IMR-90 (cell line): ENCODE measurements at places on chromosomes 16 and 17. TPM values are rescaled to one million over a fixed set of nuclear protein-coding genes. Genes with fewer than 3 reads are reported as not detected.

The TPSB2 gene
- not detected in 2 replicates for total RNA-seq

The FNDC8 gene
- not detected in 2 replicates for total RNA-seq

The P2RX1 gene
- total RNA-seq, result not detected in 2 replicates

The CCL16 gene
- not detected in 2 replicates for total RNA-seq

- H3K36me3 ChIP-seq, result no peaks in the 10 kb centered on the region
- no peak overlapping the region for H3K27ac ChIP-seq
- H3K4me3 ChIP-seq, result no peak overlapping the region
- DNase-seq, result no peak
Measured at GRCh38 chr16:64047878-64048277, 1074.0 kb downstream of the CDH11 start.

DNA sequence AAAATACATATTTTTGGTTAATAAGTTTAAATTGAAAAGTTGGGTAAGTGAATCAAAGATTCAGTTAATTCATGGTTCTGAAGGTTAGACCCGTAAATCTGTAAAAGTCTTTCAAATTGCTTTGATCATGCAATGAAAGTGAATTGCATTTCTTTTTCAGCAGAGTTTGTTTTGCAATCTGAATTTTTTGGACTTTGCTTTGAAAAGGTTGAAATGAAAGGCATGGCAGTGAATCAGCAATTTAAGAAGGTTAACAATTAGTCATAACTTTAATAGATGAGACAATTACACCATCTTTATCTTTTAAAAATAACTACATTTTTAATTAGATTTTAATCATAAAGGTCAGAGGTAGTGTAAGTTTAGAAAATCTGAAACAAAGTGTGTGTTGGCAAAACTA is 310.9 kb upstream of the KCNJ16 start:
- H3K27me3 ChIP-seq, result no peaks in the 10 kb centered on the region
- H3K4me1 ChIP-seq, result peaks cover 19% of the 10 kb centered on the region
- DNase-seq, result peak; percentile 21

DNA sequence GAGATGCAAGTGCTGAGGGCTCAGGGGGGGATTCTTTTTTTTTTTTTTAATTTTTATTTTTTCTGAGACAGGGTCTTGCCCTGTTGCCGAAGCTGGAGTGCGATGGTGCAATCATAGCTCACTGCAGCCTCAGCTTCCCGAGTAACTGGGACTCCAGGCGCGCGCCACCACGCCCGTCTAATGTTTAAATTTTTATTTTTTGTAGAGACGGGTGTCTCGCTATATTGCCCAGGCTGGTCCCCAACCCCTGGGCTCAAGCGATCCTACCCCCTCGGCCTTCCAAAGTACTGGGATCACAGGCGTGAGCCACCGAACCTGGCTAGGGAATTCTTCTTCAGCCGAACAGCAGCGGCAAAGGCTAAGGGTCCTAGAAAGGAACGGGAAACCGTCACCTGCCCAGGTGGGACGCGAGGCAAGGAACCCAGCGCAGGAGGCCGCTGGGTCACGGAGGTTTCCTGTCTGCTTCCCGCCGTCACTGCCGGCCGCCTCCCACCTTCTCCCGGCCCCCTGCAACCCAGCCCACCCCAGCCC is 13.3 kb upstream of the OR1F1 start:
- H3K36me3 ChIP-seq, result no peaks in the 10 kb centered on the region
- H3K27ac ChIP-seq, result no peak overlapping the region
- H3K4me3 ChIP-seq, result no peak overlapping the region
- peaks cover 48% of the 10 kb centered on the region for H3K27me3 ChIP-seq
- H3K4me1 ChIP-seq, result peaks cover 2% of the 10 kb centered on the region; the same call in 1 of the 2 replicates

GRCh38 chr17:58388302-58389190 is 28.8 kb downstream of the RNF43 start:
- H3K27me3 ChIP-seq, result peaks cover 13% of the 10 kb centered on the region
- H3K4me3 ChIP-seq, result no peak overlapping the region
- H3K36me3 ChIP-seq, result no peaks in the 10 kb centered on the region
- no peak overlapping the region for H3K27ac ChIP-seq

DNA sequence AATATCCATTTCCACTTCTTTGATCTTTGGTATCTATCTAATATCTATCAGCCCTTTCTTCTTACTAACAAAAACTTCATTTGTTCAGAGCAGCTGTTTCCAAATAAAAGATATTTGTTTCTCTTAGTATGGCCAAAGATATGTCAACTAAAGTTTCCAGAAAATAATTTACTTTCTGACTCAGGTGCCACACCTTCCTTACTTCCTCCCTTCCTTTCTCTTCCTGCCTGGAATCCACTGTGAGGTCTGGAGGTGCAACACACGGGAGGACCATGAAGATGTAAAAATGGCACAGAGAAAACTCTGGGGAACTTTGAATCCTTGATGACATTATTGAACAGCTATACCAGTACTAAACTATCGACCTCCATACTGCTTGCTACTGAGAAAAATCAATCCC is 14.0 kb downstream of the MED13 start:
- H3K27me3 ChIP-seq, result no peaks in the 10 kb centered on the region
- H3K4me3 ChIP-seq, result no peak overlapping the region
- no peak for DNase-seq
- H3K27ac ChIP-seq, result no peak overlapping the region

DNA sequence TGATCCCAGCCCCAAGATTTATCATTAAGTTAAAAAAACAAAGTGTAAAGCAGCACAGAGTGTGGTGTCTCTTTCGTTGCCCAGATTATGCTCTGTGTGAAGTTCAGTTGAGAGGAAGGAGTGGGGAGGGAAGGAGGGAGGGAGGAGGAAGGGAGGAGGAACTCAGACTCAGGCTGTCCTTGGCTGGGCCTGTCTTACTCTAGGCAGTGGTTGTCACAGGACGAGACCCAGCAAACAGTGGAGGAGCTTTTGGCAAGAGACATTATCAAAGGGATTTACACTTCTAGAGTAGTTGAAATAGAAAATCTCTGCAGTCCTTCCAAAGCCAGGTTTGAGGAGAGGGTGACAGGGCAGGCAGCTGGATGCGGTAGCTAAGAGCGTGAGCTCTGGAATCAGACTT is 27.8 kb downstream of the KNOP1 start:
- H3K27ac ChIP-seq, result no peak overlapping the region
- DNase-seq, result no peak
- no peaks in the 10 kb centered on the region for H3K4me1 ChIP-seq
- no peaks in the 10 kb centered on the region for H3K27me3 ChIP-seq
- H3K36me3 ChIP-seq, result peaks cover 36% of the 10 kb centered on the region

- no peaks in the 10 kb centered on the region for H3K36me3 ChIP-seq
- peak; percentile 90 for DNase-seq
- H3K4me1 ChIP-seq, result peaks cover 16% of the 10 kb centered on the region
- H3K27me3 ChIP-seq, result no peaks in the 10 kb centered on the region
- H3K4me3 ChIP-seq, result no peak overlapping the region
Measured at GRCh38 chr16:3959148-3959547, 78.6 kb upstream of the CREBBP start.

DNA sequence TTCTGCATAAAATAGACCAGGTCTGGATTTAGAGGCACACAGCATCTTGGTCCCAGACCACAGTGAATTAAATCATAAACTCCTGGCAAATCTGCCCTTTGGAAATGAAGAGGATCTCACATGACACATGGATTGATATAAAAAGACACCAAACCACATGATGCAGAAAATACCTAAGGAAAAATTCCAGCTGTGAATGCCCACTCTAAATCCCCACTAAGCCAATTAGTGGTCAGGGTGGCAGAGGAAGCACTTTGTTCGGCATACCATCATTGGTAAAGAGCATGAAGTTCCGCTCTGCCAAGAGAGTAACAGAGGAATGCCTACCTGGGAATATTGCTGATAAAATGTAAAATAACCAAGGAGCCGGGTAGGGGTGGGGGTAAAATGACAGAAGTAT is 32.4 kb upstream of the NOL11 start:
- DNase-seq, result no peak
- H3K4me1 ChIP-seq, result no peaks in the 10 kb centered on the region
- no peaks in the 10 kb centered on the region; the same call in 1 of the 2 replicates for H3K36me3 ChIP-seq
- no peaks in the 10 kb centered on the region for H3K27me3 ChIP-seq

DNA sequence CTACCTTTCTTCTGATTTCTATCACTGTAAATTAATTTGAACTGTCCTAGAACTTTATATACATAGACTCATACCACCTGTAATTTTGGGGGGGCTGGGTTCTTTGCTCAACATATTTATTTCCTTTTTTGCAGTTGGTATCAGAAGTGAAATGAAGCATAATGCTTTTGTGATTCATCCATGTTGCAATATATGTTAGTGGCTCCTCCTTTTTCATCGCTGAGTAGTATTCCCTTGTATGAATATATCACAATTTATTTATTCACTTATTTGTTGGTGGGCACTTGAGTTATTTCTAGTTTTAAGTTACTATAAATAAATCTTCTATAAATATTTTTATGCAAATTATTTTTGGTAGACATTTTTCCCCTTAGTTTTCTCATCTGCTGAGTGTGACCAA is 336.4 kb downstream of the HS3ST3B1 start:
- no peaks in the 10 kb centered on the region for H3K4me1 ChIP-seq
- no peaks in the 10 kb centered on the region for H3K36me3 ChIP-seq
- no peak overlapping the region for H3K4me3 ChIP-seq
- no peaks in the 10 kb centered on the region; the same call in 1 of the 2 replicates for H3K27me3 ChIP-seq
- no peak overlapping the region for H3K27ac ChIP-seq

- no peak overlapping the region for H3K27ac ChIP-seq
- DNase-seq, result no peak
Measured at GRCh38 chr17:77441940-77442339, 301.2 kb downstream of the SEC14L1 start.

DNA sequence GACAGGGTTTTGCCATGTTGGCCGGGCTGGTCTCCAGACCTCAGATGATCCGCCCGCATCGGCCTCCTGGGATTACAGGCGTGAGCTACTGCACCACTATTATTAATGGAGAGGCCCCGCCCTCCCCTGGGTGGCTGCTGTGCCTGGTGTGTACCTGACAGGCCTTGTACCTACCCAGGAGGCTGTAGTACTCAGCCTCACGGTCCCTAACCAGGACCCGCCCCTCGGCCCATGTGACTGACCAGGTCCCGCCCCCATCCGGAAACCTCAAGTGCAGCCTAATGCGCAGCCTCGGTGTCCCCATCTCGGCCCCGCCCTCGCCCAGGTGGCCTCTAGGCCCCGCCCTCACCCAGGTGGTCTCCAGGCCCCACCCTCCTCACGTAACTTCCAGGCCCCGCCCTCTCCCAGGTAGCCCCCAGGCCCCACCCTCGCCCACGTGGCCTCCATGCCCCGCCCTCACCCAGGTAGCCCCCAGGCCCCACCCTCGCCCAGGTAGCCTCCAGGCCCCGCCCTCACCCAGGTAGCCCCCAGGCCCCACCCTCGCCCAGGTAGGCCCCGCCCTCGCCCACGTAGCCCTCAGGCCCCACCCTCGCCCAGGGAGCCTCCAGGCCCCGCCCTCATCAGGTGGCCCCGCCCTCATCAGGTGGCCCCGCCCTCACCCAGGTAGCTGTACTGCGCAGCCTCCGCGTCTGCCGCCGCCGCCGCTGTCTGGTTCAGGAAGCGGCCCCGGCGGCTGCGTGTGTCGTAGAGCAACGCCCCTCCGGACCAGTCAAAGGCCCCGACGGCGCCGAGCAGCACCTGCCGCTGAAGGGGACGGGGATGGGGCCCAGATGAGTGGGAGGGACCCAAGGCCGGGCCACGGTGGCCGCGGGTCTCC is 31.0 kb downstream of the HASPIN start:
- H3K4me3 ChIP-seq, result no peak overlapping the region
- no peaks in the 10 kb centered on the region for H3K36me3 ChIP-seq
- H3K27ac ChIP-seq, result no peak overlapping the region
- peaks cover 46% of the 10 kb centered on the region for H3K27me3 ChIP-seq

DNA sequence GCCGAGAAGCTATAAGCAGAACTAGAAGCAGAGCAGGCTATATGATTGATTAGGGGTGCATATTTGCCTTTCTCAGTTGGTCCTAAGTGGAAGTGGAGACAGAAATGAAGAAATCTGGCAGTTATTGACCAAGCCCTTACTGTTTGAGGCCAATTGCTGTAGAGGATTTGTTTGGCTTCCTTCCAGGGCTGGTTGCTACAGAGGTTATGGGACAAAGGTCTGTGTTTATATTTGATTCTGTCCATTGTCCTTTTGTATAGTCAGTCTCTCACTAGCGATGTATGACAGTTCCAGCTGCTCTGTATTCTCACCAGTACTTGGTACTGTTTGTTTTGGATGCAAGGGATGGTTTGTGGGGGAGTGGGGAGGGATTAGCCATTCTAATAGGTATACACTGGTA is 7.3 kb upstream of the ALOX15 start:
- no peak for DNase-seq
- H3K27me3 ChIP-seq, result peaks cover 46% of the 10 kb centered on the region
- H3K4me1 ChIP-seq, result no peaks in the 10 kb centered on the region

DNA sequence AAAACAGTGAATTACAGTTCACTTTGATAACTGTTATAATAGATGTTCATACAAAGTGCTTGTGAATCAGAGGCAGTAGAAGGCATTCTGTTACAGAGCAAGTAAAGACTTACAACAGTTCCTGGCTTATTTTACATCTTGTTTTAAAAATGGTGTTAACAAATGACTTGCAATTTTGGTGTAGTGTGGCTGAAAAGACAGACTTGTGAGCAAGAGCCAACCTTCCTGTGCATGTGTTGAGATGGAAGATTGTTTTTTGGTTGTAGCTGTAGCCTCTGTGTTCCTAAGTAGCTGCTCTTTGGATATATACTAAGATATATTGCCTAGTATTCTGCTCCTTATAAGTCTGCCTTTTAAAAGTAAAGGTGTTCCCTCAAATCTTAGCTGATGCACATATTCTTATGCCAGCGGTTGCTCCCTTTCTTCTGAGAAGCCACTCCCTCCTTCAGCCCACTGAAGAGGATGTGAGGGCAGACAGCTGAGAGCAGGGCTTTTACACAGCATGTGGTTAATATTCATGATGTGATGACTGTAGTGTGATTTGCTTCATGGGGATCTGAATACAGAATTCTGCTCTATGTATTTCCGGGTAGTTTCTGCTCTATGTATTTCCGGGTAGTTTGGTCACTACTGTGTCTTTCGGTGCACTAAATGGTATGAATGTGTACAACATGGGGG is 182.3 kb downstream of the PHKB start:
- no peaks in the 10 kb centered on the region for H3K27me3 ChIP-seq
- peaks cover 7% of the 10 kb centered on the region; the same call in 1 of the 2 replicates for H3K4me1 ChIP-seq
- no peak overlapping the region for H3K27ac ChIP-seq
- H3K4me3 ChIP-seq, result no peak overlapping the region

GRCh38 chr16:23491490-23492391 is 18.6 kb downstream of the GGA2 start:
- H3K4me3 ChIP-seq, result no peak overlapping the region
- peaks cover 59% of the 10 kb centered on the region for H3K36me3 ChIP-seq
- DNase-seq, result peak; percentile 16
- H3K27me3 ChIP-seq, result no peaks in the 10 kb centered on the region
- no peak overlapping the region for H3K27ac ChIP-seq

GRCh38 chr17:11644265-11645212 is 46.3 kb downstream of the DNAH9 start:
- H3K4me1 ChIP-seq, result no peaks in the 10 kb centered on the region
- DNase-seq, result peak; percentile 36
- no peak overlapping the region for H3K4me3 ChIP-seq
- no peaks in the 10 kb centered on the region for H3K36me3 ChIP-seq
- H3K27me3 ChIP-seq, result no peaks in the 10 kb centered on the region

DNA sequence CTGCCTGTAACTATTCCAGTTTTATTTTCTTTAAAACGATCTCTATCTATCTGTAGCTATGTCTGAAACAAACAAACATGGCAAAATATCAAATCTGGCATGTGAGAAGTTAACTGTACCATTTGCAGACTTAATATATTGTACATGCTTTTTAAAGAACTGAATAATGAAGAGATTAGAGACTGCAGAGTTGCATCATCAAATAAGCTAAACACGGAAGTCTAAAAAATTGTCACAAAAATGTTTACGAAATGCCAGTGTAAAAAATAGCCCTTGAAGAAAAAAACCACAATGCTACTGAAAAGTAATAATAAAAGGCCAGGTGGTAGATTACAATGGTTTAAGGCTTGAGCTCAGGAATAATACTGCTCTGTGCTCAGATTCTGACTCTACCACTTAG is 43.1 kb downstream of the HS3ST3A1 start:
- H3K27me3 ChIP-seq, result no peaks in the 10 kb centered on the region
- 0 out of 2 replicates have a peak overlapping the region, but pooled peaks have one; percentile 20 for H3K27ac ChIP-seq
- DNase-seq, result no peak
- peaks cover 26% of the 10 kb centered on the region for H3K4me1 ChIP-seq
- H3K4me3 ChIP-seq, result no peak overlapping the region
